ENCODE measurements at places on chromosomes 16 and 17.

DNA sequence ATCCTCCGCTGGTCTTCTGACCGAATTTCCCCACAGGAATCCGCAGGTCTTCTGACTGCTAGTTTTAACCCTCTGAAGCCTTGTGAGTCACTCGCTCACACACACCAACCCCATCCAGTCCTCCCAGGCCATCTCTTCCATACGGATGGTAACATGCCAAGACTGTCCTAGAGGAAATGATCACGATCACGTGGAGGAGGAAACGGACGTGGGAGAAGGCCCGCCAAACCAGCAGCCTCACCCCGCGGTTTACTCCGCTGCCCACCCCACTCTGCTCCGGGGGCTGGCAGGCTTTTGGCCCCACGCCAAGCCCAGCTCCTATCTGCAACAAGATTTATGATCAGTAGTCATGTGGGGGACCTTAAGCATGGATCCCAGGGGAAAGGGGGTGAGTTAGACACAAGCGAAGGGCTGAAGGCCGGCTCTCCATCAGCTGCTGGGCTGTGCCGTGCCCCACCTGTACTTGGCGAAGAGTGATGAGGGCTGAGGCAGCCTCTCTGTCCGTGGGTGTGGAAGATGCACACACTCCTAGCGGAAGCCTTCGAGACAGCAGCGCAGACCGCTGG is 1.5 kb upstream of the FAAP100 start:
- no peak for DNase-seq

- no peak for DNase-seq
Observed at GRCh38 chr17:63775420-63775819, 1.4 kb downstream of the DDX42 start.

DNA sequence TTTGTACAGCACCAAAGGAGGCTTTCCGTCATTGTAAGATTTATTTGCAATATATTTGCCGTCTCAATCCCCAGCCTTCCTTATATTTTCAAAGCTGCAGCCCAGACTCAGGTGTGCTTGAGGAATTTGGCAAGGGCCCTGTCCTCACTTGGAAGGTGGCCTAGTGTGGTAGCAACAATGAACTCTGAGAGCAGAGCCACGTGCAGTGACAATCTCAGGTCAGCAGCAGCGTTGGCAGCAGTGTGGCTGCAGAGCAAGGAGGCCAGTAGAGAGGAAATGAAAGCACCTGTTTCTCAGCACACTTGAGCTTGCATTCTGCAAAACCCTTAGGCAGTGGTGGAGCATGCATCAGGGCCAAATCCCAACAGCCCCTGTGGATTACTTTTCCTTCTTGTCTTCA is 613.5 kb downstream of the RBFOX1 start:
- DNase-seq = no peak

DNA sequence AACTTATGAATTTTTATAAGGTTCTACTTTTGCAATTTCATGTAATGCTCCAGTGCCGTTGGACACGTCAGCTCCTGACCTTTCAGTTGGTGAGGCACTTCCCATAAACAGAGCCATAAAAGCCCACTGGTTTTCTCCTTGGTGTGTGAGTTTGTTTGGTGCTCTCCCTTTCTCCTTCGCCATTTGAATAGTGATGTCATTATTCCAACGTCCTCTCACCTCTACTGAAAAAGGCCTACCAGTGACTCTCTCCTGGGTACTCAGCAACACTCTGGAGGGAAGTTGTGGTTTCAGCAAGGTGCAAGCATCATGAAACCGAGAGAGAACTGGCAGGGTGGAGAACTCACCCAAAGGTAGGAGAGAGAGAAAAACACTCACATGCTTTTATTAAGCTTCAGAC is 29.6 kb upstream of the HNF1B start:
- no peak for DNase-seq

DNA sequence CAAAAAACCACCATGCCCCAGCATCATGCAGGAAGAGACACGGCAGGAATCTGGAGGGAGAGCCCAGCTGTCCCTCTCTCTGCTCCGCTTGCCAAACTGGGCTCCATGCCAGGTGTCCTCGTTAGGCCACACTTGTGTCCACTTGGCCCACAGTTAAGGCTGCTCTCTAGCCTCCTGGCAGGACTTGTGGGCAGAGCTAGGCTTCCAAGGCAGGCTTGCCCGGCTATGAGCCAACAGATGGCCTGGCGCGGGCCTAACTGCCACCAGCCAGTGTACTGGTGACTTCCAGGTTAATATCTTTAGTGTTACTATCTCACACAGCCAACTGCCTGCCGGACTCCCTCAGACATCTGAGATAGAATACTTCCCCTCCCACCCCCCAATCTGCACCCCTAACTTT is 10.6 kb downstream of the ATP6V0D1 start:
- no peak for DNase-seq

- DNase-seq = no peak
Observed at GRCh38 chr16:79283578-79283977, 317.0 kb downstream of the MAF start.

DNA sequence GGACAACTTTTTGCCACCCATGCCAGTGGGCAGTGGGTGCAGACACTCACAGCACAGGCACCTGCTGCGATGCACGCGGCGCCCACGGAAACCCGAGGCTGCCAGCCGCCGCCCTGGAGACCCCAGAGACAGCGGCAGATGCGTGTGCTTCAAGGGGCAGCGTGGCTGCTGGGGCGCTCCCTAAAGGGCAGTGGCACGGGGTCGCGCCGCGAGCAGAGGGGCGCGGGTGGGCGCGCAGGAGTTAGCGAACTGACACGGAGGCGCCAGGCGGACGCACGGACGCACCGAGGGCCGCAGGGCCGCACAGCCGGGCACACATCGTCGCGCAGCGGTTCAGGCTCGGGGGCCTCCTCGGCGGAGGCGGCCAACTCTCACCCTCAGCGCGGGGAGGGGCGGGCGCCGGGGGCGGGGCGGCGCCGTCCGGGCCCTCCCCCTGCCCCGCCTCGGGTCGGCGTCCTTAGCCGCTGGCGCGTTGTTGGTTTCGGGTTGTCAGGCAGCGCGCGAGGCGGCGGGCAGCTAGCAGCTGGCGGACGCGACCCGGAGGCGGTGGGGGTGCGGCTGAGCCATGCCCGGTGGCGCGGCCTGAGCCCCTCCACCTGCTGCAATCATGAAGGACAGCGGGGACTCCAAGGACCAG is at the start of gene KIF19:
TSS of gene KIF19 (plus strand) at position 484 of the 637 bp plus-strand sequence. CDS start at position 608, 124 bp downstream.
- DNase-seq = peak; percentile 31

- no peak for DNase-seq
Observed at GRCh38 chr16:73298562-73298961, 250.6 kb upstream of the ZFHX3 start.
